Motor neuron (in vitro differentiated cells): ENCODE measurements at places on chromosomes 12 and 14.

GRCh38 chr12:55922126-55922525 is 5.6 kb downstream of the PYM1 start:
- no peak for ATAC-seq

GRCh38 chr12:96234591-96235483 is 40.7 kb downstream of the ELK3 start:
- no peak for ATAC-seq

DNA sequence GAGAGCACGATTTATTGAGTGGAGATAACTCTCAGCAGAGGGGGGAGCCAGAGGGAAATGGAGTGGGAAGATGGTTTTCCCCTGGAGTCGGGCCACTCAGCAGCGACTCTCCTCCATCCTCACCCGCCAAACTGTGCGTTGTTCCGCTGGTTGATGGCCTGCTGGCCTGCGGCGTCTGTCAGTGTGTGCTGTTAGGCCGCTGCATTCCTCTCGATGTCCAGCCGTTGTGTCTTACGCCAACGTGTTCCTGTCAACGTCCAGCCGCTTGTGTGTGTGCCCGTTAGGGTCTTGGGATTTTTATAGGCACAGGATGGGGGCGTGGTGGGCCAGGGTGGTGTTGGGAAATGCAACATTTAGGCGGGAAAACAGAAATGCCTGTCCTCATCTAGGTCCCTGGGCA is 69.2 kb downstream of the PTPRQ start:
- ATAC-seq: no peak

DNA sequence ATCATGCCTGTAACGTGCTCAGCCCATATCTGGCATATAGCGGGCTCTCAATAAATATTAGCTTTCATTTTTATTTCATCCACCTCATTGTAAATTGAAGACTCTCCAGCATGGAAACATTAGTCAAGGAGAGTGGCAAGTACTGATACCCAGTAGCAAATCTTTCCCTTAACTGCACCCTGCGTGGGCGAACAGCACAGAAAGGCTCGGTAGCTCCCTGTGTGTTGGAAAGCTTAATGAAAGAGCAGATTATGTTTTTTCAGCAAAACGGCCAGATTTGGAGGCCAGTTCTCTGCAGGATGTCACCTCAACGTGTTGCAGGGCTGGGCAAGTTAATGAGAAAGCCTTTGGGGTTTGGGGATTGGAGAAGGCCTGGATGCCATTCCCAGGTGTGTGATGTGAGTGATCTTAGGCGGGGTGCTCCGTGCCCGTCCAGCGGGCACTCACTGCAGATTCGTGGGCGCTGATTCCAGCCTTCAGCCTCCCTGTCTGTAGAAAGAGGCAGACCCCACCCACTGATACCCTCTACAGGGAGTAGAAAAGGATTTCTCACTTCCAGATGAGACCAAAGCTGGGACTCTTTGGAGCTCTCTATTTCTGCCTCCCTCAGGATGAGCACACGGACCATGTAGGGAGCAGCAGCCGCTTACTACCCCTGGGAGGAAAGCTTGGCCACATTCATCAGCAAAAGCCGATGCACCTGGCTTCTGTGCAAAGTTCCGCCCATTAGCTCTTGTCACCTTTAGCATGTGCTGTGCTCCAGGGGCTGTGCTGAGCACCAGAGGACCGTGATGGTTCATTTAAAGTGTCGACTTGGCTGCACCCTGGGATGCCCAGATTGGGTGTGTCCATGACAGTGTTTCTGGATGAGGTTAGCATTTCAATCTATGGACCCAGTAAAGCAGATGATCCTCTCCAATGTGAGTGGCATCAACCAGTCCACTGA is 29.1 kb downstream of the C14orf132 start:
- no peak for ATAC-seq

DNA sequence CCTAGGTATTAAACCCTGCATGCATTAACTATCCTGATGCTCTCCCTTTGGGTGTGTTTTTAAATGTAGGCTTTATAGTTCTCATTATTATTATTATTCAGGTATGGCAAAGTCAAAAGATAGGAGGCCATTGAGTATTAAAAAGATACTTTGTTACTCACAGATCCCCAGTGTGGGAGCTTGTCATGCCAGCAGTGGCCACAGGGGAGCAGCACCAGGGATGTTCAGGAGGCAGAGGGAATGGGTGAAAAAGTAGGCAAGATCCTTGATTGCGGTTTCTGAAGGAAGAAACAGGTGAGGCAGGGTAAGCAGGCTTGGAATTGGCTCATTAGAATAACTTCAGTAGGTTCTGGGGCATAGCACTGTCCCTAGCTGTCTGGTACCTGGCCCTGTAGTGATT is 382.2 kb downstream of the MED13L start:
- no peak for ATAC-seq

- ATAC-seq: no peak
Measured at GRCh38 chr14:102878174-102878969, 44.1 kb upstream of the AMN start.

DNA sequence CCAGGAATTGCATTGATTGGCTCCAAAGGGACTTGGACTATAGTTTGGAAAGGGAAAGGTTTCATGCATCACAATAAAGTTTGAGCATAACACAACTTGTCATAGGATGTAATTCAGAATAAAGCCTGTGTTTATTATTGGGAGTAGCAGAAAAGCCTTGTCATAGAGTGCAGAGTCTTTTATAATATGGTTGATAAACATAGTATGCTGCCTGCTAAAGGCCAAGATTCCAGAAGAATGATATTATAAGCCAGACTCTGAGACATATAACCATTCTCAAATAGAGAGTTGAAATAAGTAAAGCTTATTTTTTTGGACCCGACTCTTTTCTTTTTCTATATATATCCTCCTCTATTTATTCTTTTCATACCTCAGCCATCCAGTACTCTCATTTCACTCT is 207.3 kb downstream of the LRIG3 start:
- ATAC-seq: no peak

- ATAC-seq: no peak
Measured at GRCh38 chr12:125467363-125467762, 402.1 kb downstream of the AACS start.

DNA sequence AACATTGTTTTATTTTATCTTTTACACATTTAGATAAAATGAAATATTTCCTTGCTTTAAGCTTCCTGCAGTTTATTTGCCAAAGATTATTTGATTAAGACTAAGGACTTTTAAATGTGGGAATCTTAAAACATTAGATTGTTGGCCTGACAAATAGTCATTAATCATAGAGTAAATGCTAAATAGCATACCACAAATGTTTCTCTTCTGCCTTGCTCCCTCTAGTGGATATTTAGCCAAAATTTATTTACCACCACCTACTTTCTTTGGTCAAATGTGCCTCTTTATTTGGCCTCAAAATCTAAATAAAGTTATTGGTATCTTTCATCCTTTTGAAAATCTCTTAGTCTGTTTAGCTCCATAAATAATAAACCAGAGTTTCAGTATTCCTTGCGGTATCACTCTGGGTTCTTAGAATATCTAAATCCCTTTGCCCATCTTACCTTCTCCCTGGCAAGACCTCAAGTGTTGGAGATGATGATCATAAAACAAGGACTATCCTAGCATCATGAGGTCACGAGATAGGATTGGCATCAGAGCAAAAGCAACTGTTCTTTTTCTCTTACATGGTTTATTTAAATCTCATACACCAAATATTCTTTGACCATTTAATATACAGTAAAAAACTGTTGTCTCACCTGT is 150.6 kb upstream of the AEBP2 start:
- ATAC-seq: no peak

DNA sequence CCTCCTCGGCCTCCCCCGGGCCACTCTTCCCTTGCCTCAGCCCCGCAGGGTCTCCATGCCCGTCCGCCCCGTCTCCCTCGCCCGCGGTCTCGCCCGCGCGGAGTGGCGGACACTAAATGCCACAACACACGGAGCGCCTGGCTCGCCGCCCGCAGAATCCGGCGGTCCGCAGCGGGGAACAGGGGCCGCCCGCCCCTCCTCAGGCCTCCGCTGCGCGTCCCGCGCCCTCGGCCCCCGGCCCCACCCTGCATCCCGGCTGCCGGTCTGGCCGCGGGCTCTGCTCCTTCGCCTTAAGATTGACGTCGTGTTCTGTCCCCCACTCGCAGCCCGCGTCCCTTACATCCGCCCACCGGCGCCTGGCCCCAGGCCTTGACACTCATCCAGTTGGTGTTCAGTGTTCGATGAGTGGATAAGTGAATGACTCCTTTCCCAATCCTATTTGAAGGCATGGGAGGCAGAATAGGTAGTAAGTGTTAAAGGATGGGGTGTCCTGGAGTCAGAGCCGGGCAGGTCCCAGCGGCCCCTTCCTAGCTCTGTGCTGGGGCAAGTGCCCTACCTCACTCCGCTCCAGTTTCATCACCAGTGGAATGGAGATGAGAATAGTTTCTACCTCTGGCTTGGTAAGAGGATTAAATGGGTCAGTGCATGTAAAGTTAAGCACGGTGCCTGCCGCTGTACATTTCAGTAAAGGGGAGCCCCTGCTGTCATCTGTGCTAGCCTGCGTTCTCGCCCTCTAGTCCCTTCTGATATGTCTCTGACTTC is 622 bp downstream of the TECPR2 start:
- no peak for ATAC-seq

- ATAC-seq: no peak
Measured at GRCh38 chr12:53843545-53843944, 91.8 kb upstream of the CISTR start.

GRCh38 chr12:95611676-95612309 is 60.5 kb upstream of the USP44 start:
- no peak for ATAC-seq

GRCh38 chr12:129305851-129306250 is 452.6 kb downstream of the GLT1D1 start:
- no peak for ATAC-seq

DNA sequence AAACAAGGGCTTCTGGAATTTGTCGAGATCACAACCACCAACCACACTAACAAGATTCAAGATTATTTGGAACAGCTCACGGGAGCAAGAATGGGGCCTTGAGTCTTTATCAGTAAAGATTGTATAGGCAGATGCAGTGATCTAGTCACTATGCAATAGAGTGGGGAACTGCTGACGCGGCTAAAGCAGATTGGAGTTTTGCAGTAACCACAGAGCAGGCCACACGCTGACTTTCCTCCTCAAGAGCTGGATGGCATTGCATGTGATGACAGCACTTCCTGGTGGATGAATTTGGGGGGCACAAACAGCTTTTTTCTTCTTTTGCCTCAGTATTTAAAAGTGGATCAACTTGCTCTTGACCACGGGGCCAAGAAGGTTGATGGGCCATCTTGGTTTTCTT is 46.0 kb downstream of the KCNK13 start:
- no peak for ATAC-seq
